ENCODE measurements at places on chromosomes 5 and 9. TPM values are rescaled to one million over a fixed set of nuclear protein-coding genes. Genes with fewer than 3 reads are reported as not detected.
A peak's percentile ranks its signal among the peaks of the same experiment; 100 is the strongest.

DNA sequence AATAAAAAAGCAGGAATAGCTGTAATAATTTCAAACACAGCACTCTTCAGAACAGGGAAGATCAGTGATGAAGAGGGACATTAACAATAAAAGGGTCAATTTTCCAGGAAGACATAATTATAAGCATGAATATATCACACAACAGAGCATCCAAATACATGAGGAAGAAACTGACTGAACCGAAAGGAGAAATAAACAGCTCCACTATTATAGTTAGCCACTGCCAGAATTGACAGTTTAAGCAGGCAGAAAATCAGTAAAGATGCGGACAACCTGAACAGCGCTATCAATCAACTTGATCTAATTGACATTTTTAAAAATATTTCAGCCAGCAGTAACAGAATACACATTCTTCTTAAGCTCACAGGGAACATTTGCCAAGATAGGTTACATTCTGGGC lies 89.1 kb downstream of the MED10 start:
- no peak overlapping the region for H3K4me3 ChIP-seq
- H3K4me1 ChIP-seq = no peaks in the 10 kb centered on the region
- no peaks in the 10 kb centered on the region for H3K36me3 ChIP-seq
- DNase-seq = no peak

- no peak for DNase-seq
- H3K36me3 ChIP-seq = no peaks in the 10 kb centered on the region
- H3K27ac ChIP-seq = no peak overlapping the region
- H3K4me1 ChIP-seq = no peaks in the 10 kb centered on the region
Observed at GRCh38 chr5:27947088-27947487, 908.7 kb upstream of the CDH9 start.

- no peak overlapping the region for H3K4me3 ChIP-seq
- no peaks in the 10 kb centered on the region for H3K36me3 ChIP-seq
- no peak for DNase-seq
- no peaks in the 10 kb centered on the region for H3K27me3 ChIP-seq
Observed at GRCh38 chr9:133233681-133234432, 24.8 kb upstream of the OBP2B start.

DNA sequence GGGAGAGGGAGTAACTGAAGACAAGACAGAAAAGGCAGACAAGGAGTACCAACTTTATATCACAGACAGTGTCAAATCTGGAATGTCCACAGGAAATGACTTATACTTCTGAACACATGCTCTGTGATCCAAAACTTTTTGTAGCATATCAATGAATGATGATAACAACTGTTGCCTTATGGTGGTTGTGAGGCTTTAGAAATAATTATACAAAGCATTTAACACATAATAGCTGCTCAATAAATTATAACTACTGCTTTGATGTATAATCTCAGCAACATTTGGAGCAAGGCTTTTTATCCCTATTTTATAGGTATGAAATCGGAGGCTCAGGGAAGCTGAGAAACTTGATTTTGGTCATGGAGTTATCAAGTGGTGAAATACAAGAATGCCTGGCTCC lies 3.3 kb upstream of the ASTN2 start:
- DNase-seq = no peak
- no peaks in the 10 kb centered on the region for H3K36me3 ChIP-seq
- no peak overlapping the region for H3K27ac ChIP-seq
- H3K4me1 ChIP-seq = no peaks in the 10 kb centered on the region

DNA sequence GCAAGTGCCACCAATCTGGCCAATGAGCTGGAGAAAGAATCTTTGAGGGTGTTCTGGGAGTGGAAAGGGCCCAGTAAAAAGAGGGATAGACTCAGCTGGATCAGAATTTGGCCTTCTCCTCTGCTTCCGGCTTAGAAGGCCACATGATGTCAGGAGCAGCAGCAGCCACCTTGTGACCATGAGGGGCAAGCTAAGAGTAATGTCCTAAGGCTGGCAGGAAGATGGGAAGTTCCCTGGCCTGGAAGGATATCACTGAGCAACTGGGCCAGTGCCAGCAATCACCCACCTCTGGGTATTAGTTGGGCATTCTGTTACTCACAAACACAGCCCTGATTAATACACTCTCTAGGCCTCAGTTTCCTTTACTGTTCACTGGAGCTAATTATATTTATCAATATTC lies 44.2 kb downstream of the TSPAN17 start:
- no peaks in the 10 kb centered on the region for H3K4me1 ChIP-seq
- H3K4me3 ChIP-seq = no peak overlapping the region
- no peaks in the 10 kb centered on the region for H3K27me3 ChIP-seq
- no peak overlapping the region for H3K27ac ChIP-seq

GRCh38 chr5:130065617-130066016 lies 161.4 kb downstream of the CHSY3 start:
- no peak for DNase-seq
- H3K27ac ChIP-seq = no peak overlapping the region
- no peaks in the 10 kb centered on the region for H3K4me1 ChIP-seq
- no peak overlapping the region for H3K4me3 ChIP-seq
- H3K36me3 ChIP-seq = no peaks in the 10 kb centered on the region

GRCh38 chr9:93156475-93157008 lies 22.5 kb upstream of the NINJ1 start:
- peaks cover 10% of the 10 kb centered on the region for H3K4me1 ChIP-seq
- H3K27ac ChIP-seq = no peak overlapping the region
- H3K27me3 ChIP-seq = no peaks in the 10 kb centered on the region
- DNase-seq = no peak
- no peaks in the 10 kb centered on the region for H3K36me3 ChIP-seq

DNA sequence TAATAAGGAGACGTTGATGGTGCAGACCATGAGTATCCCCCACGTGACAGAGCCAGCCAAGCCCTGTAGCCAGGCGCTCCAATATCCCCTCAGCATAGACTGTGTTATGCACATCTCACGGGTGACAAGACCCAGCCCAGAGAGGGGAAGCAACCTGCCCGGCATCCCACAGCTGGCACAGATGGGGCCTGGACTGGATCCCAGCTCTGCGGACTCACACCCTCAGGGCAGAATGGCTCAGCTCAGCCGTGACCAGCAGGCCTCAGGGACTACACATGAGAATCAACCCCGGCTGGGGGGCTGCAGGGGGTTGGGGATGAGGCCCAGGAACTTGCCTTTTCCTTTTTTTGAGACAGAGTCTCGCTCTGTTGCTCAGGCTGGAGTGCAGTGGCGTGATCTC lies 11.7 kb downstream of the FIBCD1 start:
- H3K27me3 ChIP-seq = no peaks in the 10 kb centered on the region
- no peak overlapping the region for H3K4me3 ChIP-seq
- no peaks in the 10 kb centered on the region for H3K36me3 ChIP-seq
- no peak for DNase-seq
- no peak overlapping the region for H3K27ac ChIP-seq

DNA sequence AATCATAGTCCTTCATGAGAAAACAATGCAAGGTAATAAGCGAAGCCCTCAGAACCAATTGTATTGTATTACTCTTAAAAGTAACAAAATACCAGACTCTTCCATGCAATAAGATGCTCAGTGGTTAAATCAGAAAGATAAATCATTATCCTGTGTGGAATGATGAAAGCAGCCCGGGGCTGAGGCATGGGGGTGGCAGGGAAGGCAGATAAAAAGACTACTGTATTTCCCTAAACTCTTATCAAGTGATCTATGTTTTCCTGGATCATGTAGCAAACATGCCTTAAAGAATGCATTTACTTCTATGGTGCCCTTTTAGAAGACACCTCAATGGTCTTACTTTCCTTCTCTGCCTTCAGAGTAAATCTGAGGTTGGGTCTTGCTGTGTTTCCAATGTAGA lies 105.6 kb upstream of the DAPK1 start:
- H3K36me3 ChIP-seq = no peaks in the 10 kb centered on the region
- H3K4me1 ChIP-seq = no peaks in the 10 kb centered on the region
- DNase-seq = no peak
- H3K27me3 ChIP-seq = no peaks in the 10 kb centered on the region
- H3K4me3 ChIP-seq = no peak overlapping the region
- no peak overlapping the region for H3K27ac ChIP-seq

DNA sequence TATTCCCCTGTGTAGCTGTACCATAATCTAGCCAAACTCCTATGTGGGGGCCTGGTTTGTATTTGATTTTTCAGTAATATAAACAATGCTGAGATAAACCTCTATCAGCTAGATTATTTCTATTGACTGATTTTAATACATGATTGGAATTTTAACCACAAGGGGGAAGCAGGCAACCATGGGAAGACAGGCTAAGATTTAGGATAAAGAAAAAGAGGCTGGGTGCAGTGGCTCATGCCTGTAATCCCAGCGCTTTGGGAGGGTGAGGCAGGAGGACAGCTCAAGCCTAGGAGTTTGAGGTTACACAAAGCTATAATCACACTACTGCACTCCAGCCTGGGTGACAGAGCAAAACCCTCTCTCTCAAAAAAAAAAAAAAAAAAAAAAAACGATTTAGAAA lies 18.1 kb upstream of the GPX3 start:
- no peak overlapping the region for H3K27ac ChIP-seq
- DNase-seq = no peak
- H3K27me3 ChIP-seq = no peaks in the 10 kb centered on the region
- no peak overlapping the region for H3K4me3 ChIP-seq
- H3K4me1 ChIP-seq = peaks cover 13% of the 10 kb centered on the region

DNA sequence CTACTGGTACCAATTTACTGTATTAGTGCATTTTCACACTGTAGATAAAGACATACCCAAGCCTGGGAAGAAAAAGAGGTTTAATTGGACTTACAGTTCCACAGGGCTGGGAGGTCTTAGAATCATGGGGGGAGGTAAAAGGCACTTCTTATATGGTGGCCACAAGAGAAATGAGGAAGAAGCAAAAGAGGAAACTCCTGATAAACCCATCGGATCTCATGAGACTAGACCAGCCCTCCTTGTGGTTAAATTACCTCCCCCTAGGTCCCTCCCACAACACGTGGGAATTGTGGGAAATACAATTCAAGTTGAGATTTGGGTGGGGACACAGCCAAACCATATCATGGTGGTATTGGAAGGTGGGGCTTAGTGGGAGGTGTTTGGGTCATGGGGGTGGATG lies 56.5 kb upstream of the SPDL1 start:
- H3K36me3 ChIP-seq = no peaks in the 10 kb centered on the region
- H3K4me1 ChIP-seq = no peaks in the 10 kb centered on the region
- no peak overlapping the region for H3K4me3 ChIP-seq
- no peaks in the 10 kb centered on the region for H3K27me3 ChIP-seq
- H3K27ac ChIP-seq = no peak overlapping the region

- no peaks in the 10 kb centered on the region for H3K36me3 ChIP-seq
- no peaks in the 10 kb centered on the region for H3K27me3 ChIP-seq
- no peak for DNase-seq
- no peak overlapping the region for H3K27ac ChIP-seq
- H3K4me1 ChIP-seq = no peaks in the 10 kb centered on the region
Observed at GRCh38 chr9:95029288-95029687, 288.2 kb downstream of the FANCC start.

GRCh38 chr5:96868603-96869371 lies 7.5 kb upstream of the ERAP2 start:
- no peaks in the 10 kb centered on the region for H3K36me3 ChIP-seq
- DNase-seq = peak; percentile 71
- H3K4me3 ChIP-seq = no peak overlapping the region
- no peaks in the 10 kb centered on the region for H3K4me1 ChIP-seq
- H3K27ac ChIP-seq = no peak overlapping the region

- DNase-seq = no peak
- no peaks in the 10 kb centered on the region for H3K4me1 ChIP-seq
- no peak overlapping the region for H3K27ac ChIP-seq
- H3K4me3 ChIP-seq = no peak overlapping the region
- H3K27me3 ChIP-seq = peaks cover 89% of the 10 kb centered on the region
- H3K36me3 ChIP-seq = no peaks in the 10 kb centered on the region
Observed at GRCh38 chr9:109455861-109456260, 42.2 kb downstream of the PTPN3 start.

- peaks cover 39% of the 10 kb centered on the region for H3K36me3 ChIP-seq
- H3K27me3 ChIP-seq = no peaks in the 10 kb centered on the region
- no peak overlapping the region for H3K27ac ChIP-seq
- DNase-seq = no peak
Observed at GRCh38 chr5:146176805-146177204, 5.6 kb downstream of the LARS1 start.

- peaks cover 65% of the 10 kb centered on the region for H3K36me3 ChIP-seq
- no peak overlapping the region for H3K27ac ChIP-seq
- no peaks in the 10 kb centered on the region for H3K4me1 ChIP-seq
- DNase-seq = peak; percentile 37
- no peaks in the 10 kb centered on the region for H3K27me3 ChIP-seq
- H3K4me3 ChIP-seq = no peak overlapping the region
Observed at GRCh38 chr5:115831163-115831768, 10.1 kb downstream of the ATG12 start.

DNA sequence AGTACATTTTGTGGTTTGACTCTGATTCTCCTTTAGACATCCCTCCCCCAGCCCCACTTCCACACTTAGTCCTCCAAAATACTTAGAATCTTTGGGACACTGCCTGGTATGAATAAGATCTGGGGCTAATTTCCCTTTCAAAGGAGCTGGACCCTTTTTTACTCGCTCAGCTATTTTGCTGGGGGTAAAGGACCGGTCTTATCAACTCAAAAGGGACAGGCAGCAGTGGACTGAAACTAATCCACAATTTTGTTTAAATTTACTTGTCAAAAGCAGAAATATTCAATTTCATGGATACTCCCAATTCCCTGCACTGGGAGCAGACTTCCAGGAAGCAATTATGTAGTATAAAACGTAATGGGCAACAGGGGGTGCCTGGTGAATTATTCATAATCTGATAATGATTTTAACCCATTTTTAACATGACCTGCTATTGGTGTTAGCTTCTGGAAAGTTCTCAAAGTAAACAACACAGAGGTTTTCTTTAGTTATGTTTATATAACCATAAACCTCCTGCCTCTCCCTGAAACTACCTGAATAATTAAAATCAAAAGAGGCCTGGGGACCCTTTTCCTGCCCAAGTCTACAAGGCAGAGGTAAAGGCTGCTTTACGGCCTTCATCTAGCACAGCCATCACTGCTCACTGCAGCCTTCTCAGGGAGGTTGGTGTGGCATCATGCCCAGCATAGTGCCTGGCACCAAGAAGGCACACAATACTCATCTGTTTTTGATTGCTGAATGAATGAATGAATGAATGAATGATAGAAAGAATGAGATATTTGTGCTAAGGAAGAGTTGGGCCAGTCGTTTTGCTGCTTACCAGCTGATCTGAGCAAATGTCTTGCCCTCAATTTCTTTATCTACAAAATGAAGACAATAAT lies 44.2 kb upstream of the GNPDA1 start:
- no peak overlapping the region for H3K27ac ChIP-seq
- no peak overlapping the region for H3K4me3 ChIP-seq
- no peak for DNase-seq
- no peaks in the 10 kb centered on the region for H3K36me3 ChIP-seq

Gene ENTPD8
- polyA plus RNA-seq = not detected

Gene C9orf50
- polyA plus RNA-seq = not detected

Gene IFNK
- not detected for polyA plus RNA-seq

Gene TRIP13
- polyA plus RNA-seq = not detected

Gene GCNT1
- polyA plus RNA-seq = 9.3 TPM

Gene ABO
- polyA plus RNA-seq = 0.50 TPM

Gene SPINK4
- not detected for polyA plus RNA-seq

Gene B4GALT1
- 38.6 TPM for polyA plus RNA-seq

Gene CSNK1G3
- 8.7 TPM for polyA plus RNA-seq

Gene RNF180
- polyA plus RNA-seq = not detected

Gene TEX48
- not detected for polyA plus RNA-seq

Gene INSL4
- polyA plus RNA-seq = not detected

Gene F2RL1
- 2.5 TPM for polyA plus RNA-seq
